ENCODE measurements at places on chromosomes 7 and 10.

DNA sequence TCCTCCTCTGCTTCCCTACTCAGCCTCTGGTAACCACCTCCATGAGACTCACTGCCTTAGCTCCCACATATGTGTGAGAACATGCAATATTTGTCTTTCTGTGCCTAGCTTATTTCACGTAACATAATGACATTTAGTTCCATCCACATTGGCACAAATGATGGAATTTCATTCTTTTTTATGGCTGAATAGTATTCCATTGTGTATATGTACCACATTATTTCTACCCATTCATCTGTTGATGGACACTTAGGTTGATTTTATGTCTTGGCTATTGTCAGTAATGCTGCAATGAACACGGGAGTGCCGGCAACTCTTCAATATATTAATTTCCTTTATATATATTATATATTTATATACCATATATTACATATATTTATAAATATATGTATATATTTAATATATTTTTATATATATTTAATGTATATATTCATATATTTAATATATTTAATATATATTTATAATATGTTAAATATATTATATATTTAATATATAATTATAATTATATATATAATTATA, 1046.9 kb downstream of the DNAJB9 start:
- no peak for DNase-seq

DNA sequence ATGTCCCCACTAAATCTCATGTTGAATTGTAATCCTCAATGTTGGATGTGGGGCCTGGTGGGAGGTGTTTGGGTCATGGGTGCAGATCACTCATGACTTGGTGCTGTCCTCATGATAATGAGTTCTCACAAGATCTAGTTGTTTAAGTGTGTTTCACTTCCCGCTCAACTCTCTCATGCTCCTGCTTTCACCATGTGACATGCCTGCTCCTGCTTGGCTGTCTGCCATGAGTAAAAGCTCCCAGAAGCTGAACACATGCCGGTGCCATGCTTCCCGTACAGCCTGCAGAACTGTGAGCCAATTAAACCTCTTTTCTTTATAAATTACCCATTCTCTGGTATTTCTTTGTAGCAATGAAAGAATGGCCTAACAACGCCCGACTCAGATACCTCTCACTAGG, 6.2 kb upstream of the PSTK start:
- DNase-seq: no peak

DNA sequence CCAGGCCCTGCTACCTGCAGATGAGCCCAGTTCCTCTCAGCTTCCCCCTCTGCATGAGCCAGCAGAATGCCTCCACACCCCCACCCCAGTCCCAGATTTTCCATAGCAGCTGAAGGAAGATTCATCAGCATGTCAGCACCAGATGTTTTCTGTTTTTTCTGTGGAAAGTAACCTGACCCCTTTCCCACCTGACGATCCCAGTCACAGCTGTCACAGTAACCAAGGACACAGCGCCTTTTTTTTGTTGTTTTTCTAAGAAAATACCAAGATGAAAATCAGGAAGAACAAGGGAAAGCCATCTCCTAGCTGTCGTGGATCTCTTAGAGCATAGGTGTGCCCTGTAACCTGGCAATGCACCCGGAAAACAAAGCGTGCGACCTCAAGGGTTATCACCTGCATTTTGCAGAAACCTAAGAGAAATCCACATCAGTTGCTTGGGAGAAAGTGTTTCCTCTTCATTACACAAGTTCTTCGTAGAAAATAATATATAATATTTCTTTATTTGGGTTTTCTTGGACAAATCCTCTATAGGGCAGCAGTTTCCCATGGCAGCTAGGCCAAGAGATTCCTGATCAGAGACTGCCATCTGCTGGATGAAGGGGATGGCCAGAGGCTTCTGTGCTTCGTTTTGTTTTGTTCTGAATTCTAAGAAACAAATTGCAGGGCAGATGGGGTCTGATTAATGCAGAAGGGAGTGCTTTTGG, 401.9 kb downstream of the TNS3 start:
- DNase-seq: peak; percentile 52

GRCh38 chr7:132255898-132256297, 320.4 kb downstream of the PLXNA4 start:
- DNase-seq: no peak

GRCh38 chr7:30787486-30787885, 16.3 kb downstream of the MINDY4 start:
- no peak for DNase-seq

DNA sequence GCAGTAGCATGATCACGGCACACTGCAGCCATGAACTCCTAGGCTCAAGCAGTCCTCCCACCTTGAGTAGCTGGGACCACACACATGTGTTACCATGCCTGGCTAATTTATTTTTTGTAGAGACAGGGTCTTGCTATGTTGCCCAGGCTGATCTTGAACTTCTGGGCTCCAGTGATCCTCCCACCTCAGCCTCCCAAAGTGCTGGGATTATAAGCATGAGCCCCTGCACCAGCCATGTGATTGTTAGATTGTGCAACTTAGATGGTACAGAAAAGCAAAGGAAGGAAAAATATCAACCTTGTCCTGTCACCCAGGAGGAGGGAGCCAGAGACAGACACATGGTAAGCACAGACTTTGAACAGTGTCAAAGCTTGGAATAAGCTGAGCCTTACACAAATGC, 73.5 kb downstream of the CCNY start:
- DNase-seq: no peak

GRCh38 chr10:117132751-117133231, 5.3 kb downstream of the VAX1 start:
- DNase-seq: no peak

GRCh38 chr7:5494683-5495561, 71.3 kb upstream of the TNRC18 start:
- no peak for DNase-seq

GRCh38 chr10:130466271-130466997, 330.2 kb downstream of the GLRX3 start:
- DNase-seq: no peak

DNA sequence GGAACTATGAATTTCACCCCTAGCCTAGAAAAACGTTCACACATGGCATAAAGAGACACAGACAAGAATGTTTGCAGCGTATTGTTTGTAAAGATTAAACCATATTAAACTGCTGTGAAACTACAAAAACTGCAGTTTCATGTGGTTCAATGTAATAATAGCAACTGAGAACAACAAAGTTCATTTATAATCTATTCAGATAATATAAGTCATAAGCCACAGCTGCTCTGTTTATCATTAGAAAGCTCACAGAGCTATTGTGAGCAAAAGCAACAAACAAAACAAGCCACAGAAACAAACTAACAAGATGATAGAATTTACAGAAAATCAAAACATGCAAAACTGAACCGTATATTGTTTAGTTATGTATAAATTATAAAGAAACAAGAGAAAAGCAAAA, 113.5 kb downstream of the AHR start:
- no peak for DNase-seq

DNA sequence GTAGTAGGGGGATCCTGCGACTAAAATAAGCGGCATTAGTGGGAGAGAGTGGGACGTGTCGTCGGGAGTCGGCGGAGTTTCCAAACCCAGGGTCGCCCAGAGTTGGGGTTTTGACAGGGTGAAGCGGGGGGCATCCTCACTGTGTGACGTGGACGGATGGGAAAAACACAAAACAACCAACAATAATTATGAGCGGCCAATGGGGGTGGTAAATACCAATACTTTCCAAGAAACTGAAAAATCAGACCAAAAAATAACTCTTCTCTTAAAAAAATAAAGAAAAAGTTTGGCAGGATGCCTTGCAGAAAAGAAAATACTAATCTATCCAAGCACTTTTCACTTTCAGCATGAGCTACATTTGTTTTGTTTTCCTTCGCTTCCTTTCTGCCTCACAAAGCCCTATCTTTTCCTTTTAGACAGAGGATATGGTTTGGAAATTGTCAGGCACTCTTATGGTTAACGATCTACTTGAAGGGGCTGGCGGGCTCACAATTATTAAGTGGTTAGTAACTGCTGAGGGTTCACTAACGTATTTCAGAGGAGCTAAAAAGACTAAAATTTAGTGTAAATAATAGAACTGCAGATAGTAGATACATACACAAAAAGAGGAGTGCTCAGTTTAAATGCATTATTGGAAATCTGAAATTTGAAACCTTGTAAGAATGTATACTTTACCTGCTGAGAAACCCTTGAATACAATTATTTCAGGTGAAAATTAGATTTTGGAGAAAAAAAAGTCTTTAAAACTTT, 802 bp upstream of the CDK6 start:
- DNase-seq: no peak

GRCh38 chr7:138244606-138245005, 168.3 kb downstream of the AKR1D1 start:
- no peak for DNase-seq

DNA sequence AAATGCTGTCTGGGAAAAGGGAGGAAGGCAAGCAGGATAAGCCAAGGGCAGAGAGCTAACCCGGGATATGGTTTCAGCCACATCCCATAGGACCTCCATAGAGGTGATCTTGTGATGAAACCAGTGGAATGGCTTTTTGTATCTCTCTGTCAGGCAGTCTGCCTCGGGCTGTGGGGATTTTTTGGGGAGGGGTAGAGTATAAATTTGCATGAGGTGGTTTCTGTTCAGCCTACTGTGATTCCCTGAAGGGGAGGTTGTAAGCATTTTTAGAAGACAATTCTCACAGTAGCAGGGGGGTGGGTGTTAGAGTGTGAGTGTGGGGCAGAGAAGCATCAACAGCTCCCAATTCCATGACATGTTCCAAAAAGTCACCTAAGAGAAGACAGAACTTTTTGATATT, 11.8 kb downstream of the OR9A2 start:
- no peak for DNase-seq

GRCh38 chr10:79188154-79188965, 119.6 kb downstream of the ZMIZ1 start:
- no peak for DNase-seq

- DNase-seq: no peak
These were observed 3.0 kb downstream of the BUB3 start for GRCh38 chr10:123157210-123157609.

DNA sequence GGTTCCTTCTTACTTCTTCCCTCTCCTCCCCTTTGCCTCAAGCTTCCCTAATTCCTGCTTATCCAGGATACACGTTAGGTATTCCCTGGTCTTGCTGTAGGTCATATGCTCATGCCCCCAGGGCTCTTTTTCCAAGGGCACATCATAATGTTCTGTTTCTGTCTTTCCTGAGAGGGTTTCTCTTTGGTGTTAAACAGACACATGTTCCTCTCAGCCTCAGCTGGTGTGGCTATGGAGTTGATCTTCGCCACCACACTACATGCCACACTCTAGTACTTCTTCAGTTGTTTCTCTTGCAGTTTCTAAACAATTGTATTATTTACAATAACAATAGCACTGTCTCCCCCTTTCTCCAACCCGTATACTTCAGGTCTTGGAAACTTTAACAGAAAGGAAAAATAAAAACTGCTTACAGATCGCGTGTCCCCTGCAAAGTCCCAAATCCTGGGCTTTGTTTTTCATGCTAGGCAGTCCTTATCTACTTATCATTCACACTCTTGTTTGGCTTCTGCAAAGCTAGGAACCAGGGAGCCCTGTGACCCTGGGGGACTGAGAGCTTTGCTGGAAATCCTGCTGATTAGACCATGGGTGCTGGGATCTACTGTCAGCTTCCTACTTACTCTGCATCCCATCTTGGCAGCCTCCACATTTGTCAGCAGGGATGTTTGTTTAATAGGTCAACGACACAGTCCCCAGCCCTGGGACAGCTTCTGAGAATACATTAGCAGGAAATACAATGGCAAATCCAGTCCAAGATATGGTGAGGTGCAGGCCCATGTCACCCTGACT, 193.9 kb upstream of the BMPER start:
- DNase-seq: no peak

- DNase-seq: no peak
These were observed 35.7 kb upstream of the EBLN1 start for GRCh38 chr10:22253580-22253882.

DNA sequence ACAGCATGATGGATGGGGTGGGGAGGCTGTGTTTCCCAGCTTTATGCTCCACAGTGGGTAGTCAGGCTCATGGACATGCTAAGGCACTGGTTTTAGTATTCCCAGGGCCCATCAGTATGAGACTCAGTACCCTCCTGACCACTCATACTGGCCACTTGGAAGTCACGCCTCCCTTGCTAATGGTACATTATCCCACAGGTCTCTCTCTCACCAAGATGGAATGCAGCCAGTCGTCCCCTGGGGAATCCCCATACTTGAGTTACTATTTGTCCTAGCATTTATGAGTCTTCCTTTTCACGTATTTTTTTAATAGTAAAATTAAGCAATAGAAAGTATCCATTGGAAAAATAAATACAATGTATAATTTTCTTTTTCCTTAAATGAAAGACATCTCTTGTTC, 80.6 kb upstream of the TBX20 start:
- DNase-seq: no peak

DNA sequence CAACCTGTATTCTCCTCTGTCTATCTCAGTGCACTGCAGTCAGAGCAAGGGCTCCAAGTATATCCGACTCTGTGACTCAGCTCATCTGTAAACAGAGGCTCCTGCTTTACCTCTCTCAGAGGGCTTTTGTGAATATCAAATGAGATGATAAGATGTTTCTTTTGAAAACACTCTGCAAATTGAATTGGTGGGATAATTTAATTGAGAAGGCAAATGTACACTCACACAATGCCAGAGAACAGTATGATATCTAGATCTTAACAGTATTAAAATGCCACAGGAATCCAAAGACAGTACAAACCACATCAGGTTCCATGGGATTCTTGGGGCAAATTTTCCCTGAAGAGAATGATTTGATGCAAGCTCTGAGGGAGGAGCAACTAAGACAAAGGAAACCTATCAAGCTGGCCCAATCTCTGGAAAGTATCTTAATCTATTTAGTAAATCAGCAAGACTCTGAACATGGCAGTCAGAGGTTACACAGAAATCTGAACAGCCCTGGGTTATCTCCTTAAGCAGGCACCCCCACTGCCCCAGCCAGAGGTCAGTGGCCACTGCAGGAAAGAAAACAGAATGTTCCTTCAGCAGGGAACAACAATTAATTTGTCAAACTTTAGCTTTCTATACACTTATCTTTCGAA, 45.9 kb downstream of the DOCK4 start:
- DNase-seq: no peak

DNA sequence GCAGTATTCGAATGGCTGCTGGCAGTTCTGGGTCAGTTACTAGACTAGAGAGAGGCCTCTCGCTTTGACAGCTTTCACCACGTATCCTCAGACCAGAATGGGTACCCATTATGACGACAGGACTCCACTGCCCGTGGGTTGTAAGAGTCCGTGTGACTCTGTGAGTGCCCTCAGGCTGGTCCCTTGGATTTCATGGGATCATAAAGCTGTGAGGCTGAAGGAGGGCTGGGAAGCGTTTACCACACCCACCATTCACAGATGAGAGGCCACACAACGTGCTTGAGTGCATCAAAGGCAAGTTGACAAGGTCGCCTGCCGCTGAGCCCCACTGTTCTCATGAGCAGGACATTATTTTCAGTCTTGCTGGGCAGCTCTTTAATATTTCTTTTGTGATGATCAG, 87.2 kb downstream of the EZH2 start:
- no peak for DNase-seq

- DNase-seq: no peak
These were observed 7.4 kb upstream of the VIM start for GRCh38 chr10:17220652-17221100.

DNA sequence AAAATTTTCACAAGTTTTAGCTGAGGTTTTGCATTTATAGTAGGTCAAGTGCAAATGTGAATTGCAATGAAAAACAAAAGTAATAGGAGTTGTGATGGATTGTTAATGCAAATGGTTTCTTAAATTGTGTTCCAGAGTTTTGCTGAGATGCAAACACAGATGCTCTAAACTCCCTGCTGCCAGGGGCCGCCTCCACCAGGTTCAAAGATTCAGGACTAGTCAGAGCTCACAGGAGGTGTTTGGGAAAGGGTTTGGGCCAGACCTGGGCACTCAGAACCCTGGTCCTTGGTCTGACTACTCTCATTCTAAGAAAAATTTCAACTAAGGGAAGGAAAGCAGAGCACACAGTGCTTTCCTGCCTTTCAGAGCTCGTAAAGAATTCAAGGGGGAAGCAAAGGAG, 193.1 kb downstream of the CCSER2 start:
- no peak for DNase-seq
